Cortex of kidney (tissue), 1 donor: ENCODE measurements at places on chromosomes 7 and 10.

GRCh38 chr7:22433710-22434460, 66.1 kb downstream of the STEAP1B start:
- DNase-seq, result no peak

- DNase-seq, result no peak
Observed at GRCh38 chr7:20395511-20395910, 64.8 kb downstream of the ITGB8 start.

DNA sequence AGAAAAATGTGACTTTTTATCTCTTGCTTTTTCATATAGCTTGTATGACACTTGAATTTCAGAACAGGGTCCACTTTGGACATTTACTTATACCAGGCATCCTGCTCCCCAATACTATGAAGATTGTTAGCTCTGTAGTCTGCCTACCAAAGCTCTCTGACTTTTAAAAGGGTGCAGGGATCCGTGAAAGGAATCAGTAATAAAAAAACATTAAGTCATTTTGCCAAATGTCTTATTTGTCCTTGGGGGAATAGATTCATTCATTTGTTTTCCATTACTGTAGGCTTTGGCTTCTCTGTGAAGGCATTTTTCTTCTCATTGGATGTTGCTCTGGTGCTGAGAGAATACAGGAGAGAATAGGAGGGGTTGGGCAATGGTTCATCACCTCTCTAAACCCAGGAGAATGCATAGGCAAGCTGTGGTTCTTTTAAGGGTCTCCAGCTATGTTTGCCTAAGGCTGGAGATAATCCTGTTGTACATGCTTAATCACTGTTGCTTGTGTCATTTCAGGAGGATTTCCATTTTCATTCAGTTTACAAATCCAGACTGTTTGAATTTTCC, 103.5 kb downstream of the SRI start:
- no peak for DNase-seq

GRCh38 chr7:65265933-65266519, 107.6 kb upstream of the ZNF92 start:
- no peak for DNase-seq

DNA sequence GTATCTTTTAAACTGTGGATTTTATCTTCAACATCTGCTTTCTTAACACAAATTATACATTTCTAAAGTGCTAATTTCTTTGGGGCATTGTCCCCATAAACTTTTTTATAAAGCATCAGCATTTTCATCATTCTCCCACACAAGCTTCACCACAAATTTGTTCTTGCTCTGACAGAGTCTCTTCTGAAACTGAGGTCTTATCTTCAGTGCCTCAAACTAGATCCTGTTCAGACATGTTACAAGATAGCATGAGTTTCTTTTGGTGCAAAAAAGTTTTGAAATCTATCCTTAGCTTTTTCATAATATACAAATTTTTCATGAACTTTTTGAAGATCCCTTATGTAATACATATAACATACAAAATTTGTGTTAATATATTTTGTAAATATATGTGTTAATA, 346.6 kb downstream of the IPMK start:
- no peak for DNase-seq

DNA sequence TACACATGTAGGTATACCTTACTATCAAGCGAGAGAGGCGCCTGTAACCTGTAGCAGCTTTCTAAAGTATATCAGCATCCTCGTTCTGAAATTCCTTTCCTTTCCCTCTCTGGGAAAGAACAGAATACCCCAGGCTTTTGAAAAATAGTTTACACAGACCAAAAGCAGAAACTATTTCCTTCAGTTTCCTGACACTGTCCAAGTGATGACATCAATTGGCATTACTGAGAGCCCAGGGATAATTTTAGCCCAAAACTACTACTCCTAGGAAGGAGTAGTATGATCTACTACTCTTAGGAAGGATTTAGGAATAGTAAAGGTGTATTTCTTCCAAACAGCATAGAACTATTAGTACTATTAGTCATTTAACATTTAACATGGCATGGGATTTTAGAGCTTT, 6.0 kb downstream of the GNG11 start:
- no peak for DNase-seq

- DNase-seq, result no peak
Observed at GRCh38 chr7:81608748-81609382, 161.0 kb downstream of the HGF start.
